ENCODE measurements at places on chromosomes 6 and 20.

- no peak for DNase-seq
These were observed 45.2 kb upstream of the RALY start for GRCh38 chr20:33948480-33948879.

DNA sequence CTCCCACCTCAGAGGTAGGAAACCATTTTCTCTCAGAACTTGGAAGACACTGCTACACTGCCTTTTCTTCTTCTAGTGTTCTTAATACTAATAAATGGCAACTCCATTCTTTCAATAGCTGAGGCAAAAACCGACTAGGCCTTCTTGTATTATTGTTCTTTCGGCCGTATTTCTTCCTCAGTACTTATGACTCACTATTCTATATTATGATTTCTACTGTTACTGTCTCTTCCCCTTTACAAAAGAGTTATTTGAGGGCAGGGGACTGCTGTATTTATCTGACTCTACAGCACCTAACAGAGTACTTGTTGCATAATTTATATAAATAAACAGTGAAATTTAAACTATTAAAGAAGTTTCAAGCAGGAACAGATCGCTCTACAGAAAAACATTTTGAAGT lies 3.1 kb downstream of the DNAAF9 start:
- no peak for DNase-seq

DNA sequence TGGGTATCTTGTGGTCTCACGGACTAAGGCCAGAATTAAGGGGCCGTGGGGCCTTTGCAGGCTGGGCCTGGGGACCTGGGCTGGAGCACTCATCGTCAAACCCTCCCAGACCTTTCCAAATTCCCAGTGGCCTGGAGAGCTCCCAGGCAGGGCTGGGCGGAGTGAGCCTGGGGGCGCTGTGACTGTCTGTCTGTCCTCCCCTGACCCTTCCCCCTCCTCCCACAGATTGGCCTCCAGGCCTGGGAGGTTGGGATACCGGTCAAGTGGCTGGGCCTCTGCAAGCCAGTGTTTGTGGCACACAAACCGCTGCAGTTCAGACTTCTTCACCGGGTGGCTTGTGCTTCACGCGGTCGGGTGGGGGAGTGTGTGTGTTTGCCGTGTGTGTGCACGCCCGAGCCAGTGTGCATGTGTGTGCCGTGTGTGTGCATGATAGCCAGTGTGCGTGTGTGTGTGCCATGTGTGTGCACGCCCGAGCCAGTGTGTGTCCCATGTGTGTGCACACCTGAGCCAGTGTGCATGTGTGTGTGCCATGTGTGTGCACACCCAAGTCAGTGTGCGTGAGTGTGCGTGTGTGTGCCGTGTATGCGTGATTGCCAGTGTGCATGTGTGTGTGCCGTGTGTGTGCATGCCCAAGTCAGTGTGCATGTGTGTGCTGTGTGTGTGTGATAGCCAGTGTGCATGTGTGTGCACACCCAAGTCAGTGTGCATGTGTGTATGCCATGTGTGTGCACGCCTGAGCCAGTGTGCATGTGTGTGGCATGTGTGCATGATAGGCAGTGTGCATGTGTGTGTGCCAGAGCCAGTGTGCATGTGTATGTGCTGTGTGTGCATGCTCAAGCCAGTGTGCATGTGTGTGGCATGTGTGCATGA lies 6.3 kb downstream of the RBBP8NL start:
- DNase-seq, result no peak

DNA sequence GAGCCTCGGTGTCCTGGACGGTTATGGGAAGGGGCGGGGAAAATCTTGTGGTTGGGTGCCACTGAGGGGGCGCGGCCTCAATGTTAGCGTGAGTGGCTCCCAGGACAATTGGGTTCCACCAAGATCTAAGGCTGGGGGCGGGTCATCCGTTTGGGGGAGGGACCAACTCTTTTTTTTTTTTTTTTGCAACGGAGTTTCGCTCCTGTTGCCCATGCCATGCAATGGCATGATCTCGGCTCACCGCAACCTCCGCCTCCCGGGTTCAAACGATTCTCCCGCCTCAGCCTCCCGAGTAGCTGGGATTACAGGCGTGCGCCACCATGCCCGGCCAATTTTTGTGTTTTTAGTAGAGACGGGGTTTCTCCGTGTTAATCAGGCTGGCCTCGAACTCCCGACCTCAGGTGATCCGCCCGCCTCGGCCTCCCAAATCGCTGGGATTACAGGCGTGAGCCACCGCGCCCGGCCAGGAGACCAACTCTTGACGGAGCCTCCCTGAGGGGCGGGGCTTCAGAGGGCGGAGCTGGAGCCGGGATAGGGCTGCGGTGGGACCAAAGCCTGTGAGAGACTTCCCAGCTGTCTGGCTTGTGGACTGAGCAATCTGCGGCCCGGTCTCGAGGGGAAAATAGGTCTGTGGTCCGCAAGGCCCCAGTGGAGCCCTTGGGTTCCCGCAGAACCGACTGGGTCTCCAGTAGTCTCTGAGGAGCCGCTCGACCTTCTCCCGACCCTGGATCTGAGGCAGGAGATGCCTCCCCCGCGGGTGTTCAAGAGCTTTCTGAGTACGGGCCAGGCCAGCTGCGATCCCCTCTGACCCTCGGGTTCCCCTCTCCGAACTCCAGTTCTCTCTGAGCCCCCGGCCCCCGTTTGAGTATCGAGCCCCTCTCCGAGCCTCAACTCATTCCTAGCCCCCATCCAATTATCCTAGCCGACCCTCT lies 1.1 kb downstream of the SPAG4 start:
- peak; percentile 86 for DNase-seq

GRCh38 chr6:37242429-37243052 lies 15.0 kb upstream of the TBC1D22B start:
- peak; percentile 99 for DNase-seq

- peak; percentile 51 for DNase-seq
These were observed 37.9 kb upstream of the RNF24 start for GRCh38 chr20:4053071-4053919.

DNA sequence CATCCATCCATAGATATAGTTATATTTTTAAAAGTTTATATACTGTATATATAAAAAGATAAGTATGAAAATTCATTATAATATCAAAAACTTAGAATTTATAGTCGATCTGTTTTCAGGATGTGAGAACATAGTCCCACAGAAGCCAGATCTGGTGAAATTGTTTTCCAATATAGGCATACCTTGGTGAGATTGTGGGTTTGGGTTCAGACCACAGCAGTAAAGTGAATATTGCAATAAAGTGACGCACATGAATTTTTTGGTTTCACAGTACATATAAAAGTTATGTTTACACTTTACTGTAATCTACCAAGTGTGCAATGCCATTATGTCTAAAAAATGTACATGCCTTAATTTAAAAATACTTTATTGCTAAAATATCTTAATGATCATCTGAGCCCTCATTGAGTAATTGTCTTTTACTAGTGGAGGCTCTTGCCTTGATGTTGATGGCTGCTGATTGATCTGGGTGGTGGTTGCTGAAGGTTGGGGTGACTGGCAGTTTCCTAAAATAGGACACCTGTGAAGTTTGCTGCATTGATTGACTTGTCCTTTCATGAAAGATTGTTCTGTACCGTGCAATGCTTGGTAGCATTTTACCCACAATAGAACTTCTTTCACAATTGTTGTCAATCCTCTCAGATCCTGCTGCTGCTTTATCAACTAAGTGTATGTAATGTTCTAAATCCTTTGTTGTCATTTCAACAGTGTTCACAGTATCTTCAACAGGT lies 29.8 kb downstream of the AIG1 start:
- no peak for DNase-seq

GRCh38 chr20:24431279-24432045 lies 38.0 kb upstream of the SYNDIG1 start:
- no peak for DNase-seq

DNA sequence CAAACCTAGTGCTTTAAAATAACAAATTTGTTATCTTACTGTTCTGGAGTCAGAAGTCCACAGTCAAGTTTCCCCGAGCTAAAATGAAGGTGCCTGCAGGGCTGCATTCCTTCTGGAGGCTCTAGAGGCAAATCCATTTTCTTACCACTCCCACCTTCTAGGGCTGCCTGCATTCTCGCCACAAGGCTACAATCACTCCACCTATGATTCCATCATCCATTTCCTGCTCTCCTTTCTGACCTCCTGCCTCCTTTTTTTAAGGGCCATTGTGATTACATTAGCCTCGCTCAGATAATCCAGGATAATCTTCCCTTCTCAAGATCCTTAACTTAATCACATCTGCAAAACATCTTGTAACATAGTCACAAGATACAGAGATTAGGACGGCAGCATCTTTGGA lies 42.4 kb upstream of the SIRT5 start:
- DNase-seq, result no peak

GRCh38 chr6:168649209-168649608 lies 208.2 kb downstream of the SMOC2 start:
- DNase-seq, result no peak

GRCh38 chr6:12537389-12537788 lies 179.2 kb upstream of the PHACTR1 start:
- DNase-seq, result no peak

DNA sequence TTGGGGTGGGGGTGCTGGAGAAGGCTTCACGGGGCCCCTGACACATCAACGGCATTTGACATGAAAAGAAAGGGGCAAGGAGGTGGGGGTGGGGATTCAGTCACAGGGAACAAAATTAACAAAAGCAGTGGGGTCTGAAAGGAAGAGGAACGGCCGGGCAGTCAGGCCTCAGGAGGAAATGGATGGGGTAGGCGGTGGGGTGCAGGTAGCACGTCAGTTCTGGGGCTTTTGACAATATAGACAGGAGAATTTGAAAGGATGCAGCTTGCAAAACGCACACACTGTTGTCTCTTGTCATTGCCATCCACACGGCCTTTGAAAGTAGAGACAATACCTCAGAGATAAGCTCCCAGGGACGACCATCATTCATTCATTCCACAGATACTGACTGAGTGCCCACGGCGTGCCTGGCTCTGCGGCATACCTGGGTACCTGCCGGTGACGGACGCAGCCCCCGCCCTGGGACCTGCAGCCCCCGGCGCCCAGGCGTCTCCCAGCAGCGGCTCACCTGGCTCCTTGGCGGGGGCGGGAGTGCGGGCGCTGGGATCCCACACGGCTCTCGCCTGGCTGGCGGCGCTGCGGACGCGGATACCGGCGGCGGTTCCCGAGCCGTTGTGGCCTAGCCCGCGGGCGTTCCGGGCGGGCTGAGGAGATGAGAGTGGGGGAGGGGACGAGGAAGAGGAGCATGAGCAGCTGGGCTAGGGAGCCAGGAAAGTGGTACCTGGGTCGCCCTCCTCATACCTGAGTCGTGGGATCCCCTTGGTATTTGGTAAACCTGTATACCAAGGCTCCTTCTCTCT lies at the start of gene SLC26A8:
Gene SLC26A8, minus strand, starts transcription at position 646 of the 800 bp plus-strand sequence. CDS start 4,934 bp downstream, outside the sequence.
- no peak for DNase-seq

- DNase-seq, result no peak
These were observed 1239.3 kb upstream of the GJE1 start for GRCh38 chr6:140893432-140893831.

- DNase-seq, result peak; percentile 56
These were observed 140.8 kb upstream of the CARMIL1 start for GRCh38 chr6:25138233-25138933.

GRCh38 chr20:23820493-23820892 lies 6.0 kb downstream of the CST2 start:
- DNase-seq, result no peak

DNA sequence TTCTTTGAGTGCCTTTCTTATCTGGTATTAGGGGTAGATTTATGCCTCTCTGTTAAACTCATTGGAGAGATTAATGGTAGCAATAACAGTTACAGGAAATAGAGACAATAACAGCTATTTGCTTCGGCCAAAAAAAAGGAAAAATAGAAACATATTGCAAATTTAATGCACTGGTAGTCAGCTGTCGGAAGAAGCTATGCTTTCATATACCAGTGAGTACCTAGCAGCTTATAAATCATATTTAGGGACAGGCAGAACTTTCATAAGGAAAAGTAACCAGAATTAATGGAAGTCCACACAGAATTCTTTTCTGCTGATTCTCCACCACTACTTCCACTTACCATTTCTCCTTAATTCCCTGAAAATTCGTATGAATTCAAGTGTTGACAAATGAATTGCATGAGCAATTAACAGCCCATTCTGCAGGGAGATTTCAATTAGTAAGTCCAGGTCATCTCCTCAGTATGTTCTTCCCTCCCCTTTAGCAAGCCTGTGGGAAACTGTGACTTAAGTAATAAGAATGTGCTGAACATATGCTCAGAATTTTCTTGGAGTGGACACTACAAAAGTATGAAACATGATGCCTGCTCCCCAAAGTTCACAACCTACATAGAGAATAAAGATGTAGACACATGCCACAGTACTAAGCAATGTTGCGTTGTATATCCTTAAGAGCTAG lies 196.7 kb upstream of the KCNQ5 start:
- DNase-seq, result no peak

DNA sequence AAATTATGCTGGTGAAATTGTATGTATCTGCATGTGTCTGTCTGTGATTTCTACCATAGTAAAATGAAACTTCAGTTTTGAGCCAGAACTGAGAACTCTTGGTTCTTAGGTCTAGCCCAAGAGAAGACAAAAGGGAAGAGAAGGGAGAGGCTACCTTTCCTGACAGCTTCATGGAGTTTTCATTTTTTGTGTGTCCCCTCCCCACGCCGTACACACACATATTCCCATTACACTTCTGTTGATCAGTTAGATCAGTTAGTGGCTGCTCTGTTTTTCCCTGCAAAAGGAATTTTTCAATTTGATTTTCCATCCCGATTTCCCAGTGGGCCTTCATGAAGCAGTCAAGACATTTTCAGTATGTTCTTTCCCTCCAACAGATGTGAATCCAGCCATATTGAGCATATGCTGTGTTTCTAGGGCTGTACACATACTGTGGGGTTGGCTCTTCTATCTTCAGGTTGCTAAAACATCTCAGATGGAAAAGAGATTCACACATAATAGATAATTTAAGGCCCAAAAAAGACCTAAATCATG lies 52.5 kb downstream of the HIVEP1 start:
- DNase-seq, result no peak

- DNase-seq, result no peak
These were observed 11.4 kb downstream of the ZC3H12D start for GRCh38 chr6:149473080-149474052.

DNA sequence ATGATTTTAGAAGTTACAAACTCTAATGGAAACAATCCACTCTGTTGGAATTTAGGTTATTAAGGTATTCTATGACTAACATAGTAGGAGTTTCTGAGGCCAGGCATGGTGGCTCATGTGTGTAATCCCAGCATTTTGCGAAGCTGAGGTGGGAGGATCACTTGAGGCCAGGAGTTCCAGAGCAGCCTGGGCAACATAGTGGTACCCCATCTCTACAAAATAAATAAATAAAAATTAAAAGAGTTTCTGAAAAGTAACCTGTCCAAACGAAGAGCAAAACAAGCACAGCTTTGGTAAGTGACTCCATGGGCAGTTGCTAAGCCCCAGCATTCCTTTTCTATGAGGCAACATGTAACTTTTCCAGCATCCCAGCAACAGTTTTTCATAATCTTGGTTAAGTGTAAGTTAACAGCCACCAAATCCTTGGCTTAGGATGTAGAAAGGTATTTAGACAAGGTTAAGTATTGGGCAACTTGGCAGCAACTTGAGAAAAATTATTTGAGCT lies 86.3 kb downstream of the SOX4 start:
- peak; percentile 87 for DNase-seq

Data from kidney tubule cell (primary cell).